ENCODE measurements at places on chromosomes 1 and 21.

DNA sequence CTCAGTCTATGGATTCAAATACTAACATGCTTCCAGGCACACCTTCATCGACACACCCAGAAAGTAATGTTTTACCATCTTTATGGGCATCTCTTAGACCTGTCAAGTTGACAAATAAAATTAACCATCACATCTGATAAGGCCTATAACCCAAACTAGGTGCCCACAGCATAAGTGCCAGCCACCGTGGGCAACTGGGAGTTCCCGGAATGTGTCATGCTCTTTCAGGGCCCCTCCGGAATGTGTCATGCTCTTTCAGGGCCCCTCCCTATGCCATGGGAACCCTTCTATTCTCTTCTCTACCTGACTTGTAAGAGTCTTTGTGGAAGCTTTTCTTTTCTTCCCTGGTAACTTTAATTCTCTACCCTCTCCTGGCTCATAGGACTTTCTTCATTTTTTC lies 26.6 kb downstream of the KRTAP24-1 start:
- DNase-seq = no peak

DNA sequence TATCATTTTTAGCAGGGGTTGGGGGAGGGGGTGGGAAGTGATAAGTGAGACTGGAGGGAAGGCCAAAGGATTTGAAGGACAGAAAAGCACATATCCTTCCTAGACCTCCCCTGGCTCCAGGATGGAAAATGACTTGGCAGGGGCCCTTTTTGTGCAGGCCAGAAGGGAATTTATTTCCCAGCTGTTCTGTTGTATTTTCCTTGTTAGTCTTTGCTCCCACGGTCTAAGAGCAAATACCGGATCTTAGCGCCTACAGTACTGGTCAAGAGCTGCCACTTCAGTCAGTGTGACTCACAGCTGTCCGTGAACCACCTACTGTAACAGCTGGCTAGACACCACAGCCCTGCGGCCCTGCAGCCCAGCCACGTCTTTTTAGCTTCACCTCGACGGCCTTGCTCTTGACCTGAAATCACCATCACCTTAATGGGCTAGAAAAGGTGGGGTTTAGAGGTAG lies 51.0 kb upstream of the ERRFI1 start:
- DNase-seq = no peak

GRCh38 chr1:8361198-8361849 lies 43.4 kb downstream of the SLC45A1 start:
- no peak for DNase-seq

DNA sequence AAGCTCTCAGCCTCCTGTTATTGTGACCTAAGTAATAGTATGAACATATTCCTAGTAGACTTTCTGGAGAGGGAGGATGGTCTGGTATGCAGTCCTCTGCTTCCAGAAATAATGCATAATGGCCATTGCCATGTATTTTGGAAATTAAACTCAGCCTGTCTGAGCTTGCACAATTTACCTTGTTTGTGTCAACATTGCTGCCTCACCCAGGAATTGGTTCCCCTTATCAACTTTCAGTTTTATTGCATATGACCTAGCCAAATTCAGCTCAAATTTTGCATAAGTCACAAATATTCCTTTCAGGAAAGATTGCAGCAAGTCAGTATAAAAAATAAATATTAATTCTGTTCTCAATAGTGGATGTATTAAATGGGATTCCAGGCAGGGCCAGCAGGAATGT lies 101.9 kb upstream of the SLC5A9 start:
- no peak for DNase-seq

DNA sequence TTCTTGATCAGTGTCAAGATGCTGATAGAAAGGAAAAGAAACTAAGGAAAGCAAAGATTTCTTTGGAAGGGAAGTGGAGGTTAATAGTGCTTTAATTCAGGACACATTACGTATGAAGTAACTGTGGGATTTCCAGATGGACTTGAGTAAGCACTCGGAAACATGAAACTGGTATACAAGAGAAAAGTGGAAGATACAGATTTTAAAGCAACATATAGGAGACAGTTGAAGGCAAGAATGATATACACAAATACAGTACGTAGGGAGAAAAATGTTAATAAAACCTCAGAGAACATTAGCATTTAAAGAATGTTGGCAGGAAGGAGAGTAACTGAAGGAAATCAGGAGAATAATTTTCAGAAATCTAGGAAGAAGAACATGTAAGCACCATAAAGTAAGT lies 730.9 kb upstream of the ADGRL2 start:
- DNase-seq = no peak
